ENCODE measurements at places on chromosomes 7 and 10.

GRCh38 chr7:26307791-26308190, 16.1 kb downstream of the SNX10 start:
- no peak for DNase-seq

GRCh38 chr7:26061678-26062603, 90.1 kb upstream of the NFE2L3 start:
- peak; percentile 74 for DNase-seq

GRCh38 chr7:142496545-142496991, 238.7 kb upstream of the PRSS58 start:
- DNase-seq = no peak

DNA sequence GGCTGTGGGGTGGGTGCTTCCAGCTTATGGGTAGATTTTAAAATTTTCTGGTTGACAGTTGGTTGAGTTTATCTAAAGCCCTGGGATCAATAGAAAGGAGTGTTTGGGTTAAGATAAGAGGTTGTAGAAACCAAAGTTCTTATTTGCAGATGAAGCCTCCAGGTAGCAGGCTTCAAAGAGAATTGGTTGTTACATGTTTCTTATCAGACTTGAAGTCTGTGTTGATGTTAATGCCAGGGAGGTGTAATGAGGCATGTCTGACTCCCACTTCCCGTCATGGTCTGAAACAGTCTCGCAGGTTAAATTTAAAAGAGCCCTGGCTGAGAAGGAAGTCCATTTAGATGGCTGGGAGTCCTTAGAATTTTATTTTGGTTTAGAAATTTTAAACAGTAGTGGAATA, 165.2 kb upstream of the TMEM72 start:
- no peak for DNase-seq

- no peak for DNase-seq
These were observed 16.4 kb upstream of the ELAPOR2 start for GRCh38 chr7:87075671-87076404.

DNA sequence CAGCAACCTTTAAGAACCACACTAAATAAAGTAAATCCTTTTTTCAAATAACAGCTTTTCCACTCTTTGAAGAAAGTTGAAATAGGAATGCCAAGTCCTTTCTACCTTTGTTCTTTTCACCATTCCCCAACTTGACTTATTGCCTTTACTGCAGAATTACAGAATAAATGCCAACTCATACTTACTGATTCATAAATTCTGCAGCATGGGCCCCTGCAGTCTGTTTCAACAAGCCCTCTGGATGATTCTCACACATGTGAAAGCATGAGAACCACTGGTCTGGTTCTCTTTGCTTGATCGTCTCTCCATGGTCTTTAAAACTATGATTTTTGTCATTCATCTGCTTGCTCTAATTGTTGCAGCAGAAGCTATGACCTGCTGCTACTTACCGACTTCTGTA, 56.1 kb downstream of the HACD1 start:
- no peak for DNase-seq

DNA sequence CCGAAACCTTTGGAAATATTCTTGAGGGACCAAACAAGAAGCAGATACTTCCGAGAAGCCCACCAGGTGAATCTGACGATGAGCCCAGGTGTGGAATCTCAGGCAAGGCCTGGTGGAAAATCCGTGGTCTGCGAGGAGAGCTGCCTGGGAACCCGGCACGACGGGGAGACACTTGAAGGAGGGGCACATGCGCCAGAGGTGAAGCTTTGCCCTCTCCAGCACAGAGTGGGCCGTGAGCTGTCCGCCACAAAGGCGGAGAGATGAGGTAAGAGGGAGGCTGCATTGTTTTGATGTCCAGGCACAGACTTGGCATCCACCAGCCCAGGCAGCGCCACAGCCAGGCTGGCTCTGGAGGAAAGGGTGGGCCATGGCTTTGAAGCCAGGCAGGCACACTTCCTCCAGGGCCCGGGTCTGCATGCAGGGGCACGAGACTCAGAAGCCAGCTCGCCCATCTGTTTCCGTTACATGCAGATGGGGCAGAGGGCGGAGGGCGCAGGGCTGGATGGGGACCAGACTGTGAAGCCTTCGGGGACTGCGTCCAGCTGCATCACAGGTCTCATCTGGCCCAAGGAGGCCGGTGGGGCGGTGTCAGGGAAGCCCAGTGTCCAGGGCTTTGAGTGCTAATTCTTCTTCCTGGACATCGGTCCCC, 45.4 kb downstream of the CALML3 start:
- no peak for DNase-seq

DNA sequence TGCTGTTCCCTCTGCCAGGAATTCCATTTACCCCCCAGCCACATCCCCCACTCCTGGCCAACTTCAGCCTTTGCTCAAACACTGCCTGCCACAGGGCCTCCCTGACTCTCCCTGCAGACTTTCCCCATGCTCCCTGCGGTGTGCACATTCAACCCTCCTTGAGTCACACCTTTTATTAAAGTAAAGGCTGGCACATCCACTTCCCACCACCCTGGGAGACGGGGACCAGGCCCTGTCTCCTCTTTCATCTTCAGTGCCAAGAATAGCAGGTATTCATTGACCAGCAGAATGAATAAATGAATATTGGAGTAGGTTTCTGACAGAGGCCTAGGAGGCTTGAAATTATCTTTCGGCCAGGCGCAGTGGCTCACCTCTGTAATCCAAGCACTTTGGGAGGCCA, 91.4 kb downstream of the GRK5 start:
- DNase-seq = no peak

GRCh38 chr7:34296663-34297062, 361.4 kb upstream of the NPSR1 start:
- DNase-seq = no peak

GRCh38 chr10:78991187-78991586, 77.6 kb upstream of the ZMIZ1 start:
- no peak for DNase-seq

- no peak for DNase-seq
These were observed 238.1 kb upstream of the CSTF2T start for GRCh38 chr10:51937308-51938140.

GRCh38 chr10:102612964-102613275, 31.4 kb upstream of the TRIM8 start:
- peak; percentile 28 for DNase-seq

DNA sequence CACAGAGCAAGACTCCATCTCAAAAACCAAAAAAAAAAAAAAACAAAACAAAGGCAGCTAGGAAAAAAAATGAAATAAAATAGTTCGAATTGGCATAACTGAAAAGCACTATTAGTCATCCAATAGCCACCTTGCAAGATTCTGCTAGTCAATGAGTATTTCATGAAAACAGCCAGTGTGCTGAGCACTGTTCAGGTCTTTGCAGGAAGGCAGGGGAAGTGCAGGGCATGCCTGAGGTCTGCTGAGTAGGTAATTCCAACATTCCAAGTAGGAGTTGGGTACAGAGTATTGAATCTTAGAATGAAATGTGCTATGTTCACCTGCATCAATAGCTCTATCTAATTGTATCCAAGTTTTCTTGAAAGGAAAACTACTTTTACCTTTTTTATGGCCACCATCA, 22.9 kb downstream of the ABRAXAS2 start:
- no peak for DNase-seq

DNA sequence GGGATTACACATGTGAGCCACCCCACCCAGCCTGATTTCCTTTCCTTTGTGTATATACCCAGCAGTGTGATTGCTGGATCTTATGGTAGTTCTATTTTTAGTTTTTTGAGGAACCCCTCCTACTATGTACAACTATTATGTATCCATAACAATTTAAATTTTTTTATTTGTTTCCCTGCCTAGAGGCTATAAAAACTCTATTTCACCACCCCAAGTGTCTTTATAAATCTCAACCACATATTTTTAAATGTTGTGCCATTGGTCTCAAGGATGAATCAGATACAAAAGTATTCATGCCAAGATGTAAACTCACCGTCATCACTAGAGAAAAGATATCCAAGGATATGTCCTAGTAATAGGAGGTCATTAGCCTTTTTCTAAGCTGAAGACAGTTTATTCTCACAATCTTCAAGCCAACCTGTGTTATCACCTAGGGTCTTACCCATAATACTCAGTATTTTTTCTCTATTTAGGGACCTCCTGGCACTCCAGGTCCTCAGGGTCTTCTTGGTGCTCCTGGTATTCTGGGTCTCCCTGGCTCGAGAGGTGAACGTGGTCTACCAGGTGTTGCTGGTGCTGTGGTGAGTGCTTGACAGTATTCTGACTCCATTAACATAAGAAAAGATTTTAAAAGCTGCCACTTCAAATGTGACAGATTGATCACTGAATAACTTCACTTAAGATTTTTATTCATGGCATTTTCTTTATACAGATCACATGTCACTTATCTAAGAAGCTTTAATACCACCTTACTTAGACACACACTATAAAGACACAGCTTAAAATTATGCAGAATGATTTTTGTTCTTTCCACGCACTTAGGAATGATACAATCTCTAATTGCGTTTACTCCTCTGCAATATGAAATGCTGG, 29.4 kb downstream of the COL1A2 start:
- no peak for DNase-seq

DNA sequence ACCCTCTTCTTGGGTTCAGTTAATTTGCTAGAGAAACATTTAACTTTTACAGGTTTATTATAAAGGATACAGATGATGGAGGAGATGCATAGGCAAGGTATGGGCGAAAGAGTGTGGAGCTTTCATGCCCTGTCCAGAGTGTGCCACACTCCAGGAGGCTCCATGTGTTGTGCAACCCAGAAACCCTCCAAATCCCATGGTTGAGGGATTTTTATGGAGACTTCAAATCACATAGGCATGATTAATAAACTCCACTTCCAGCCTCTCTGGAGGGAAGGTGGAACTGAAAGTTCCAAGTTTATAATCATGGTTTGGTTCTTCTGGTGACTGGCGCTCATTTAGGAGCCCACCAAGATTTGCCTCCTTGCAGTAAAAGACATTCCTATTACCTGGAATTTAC, 159.9 kb downstream of the PHTF2 start:
- DNase-seq = no peak

- DNase-seq = no peak
These were observed 50.0 kb downstream of the RAB11FIP2 start for GRCh38 chr10:117996709-117997108.

- no peak for DNase-seq
These were observed 147.1 kb downstream of the NEURL1 start for GRCh38 chr10:103640436-103641181.

GRCh38 chr10:125112697-125113494, 47.5 kb downstream of the CTBP2 start:
- no peak for DNase-seq

GRCh38 chr10:24701447-24701846, 22.2 kb downstream of the ARHGAP21 start:
- DNase-seq = no peak

DNA sequence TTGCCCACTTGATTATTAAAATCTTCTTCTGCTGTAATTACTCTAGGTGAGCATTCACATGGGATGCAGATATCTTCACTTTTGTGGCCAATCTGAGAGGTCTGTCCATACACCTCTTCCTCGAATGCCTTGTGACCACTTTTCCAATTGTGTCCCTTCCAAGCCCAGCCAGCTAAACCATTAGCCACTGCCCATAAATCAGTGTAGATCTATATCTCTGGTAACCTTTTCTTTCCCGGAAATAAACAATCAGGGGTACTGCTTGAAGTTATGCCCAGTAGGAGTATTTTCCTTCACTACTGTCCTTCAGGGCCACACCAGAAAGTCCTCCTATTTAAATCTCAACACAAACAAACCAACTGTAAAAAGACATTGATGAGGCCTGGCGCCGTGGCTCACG, 104.6 kb upstream of the KCNMA1 start:
- no peak for DNase-seq

DNA sequence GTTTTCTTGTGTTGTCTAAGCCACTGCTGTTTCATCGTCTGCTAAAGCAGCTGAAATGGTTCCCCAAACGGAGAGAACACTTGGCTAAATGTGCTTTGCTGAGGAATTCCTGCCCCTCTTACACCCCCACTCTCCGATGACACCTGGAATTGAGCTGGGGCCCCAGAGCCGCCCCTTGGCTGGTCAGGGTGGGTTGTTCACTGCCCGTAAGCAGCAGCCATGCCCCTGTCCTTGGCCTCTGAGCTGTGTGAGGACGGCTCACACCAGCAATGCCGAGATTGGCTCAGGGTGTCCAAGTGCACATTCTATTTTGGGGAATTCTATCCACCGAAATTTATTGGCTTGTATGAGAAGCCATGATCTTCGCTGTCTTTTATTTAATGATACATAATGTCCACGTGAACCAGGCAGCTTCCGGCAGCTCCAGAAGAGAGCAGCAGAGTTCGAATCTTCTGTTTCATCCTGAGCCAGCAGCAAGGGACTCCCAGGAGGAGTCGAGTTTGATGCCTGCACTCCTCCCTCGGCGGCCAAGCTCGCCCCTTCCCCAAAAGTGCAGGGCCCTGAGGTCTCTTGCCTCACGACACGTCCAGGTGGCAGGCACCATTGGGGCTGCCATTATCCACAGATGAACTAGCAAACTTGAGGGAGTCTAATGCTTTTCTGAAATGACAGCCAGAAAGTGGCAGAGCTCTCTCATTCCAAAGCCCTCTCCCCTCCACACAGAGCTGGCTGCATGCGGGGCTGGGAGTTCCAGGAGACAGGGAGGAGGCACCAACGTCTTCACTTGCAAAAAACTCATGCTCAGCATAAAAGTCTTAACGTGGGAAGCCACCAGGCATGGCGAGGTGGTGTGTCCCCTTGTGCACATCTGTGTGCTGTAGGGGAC, 114.0 kb downstream of the WDR37 start:
- no peak for DNase-seq

GRCh38 chr7:110104243-110104642, 986.7 kb upstream of the LRRN3 start:
- DNase-seq = no peak

GRCh38 chr7:128935342-128935730, 2.4 kb upstream of the IRF5 start:
- DNase-seq = no peak

DNA sequence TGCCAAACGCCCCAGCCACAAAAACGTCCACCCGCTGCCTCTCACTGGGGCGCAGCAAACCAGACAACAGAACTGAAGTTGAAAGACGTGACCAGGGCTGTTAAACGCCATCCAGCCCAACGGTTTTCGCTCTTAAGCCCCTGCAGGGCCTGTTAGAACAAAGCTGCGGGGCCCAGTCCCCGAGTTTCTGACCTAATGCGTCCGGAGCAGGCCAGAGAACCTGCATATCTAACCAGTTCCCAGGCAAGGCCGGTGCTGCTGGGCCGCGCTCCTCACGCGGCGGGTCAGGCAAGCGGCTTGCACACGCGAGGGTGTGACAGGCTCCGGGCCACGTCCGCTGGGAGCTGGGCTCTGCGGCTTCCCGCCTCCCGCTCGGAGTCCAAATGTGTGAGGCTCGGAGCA, 87.0 kb downstream of the PTPRN2 start:
- DNase-seq = no peak

DNA sequence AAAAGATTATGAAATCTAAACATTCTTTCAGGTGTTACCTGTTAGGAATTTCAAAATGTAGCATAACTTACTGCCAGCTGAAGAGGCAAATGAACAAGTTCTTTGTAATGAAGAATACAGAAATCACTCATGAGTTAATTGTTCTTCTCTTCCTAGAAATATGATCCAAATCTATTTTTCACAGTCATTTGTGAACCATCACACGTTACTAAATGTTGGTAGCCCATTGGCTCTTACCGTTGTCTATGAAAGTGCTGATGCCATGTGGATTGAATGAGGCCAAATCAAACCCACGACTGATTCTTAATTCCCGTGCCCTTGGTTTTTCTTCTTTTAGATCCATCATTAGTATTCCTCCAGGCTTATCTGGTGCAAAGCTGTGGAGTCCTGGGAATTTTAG, 15.9 kb upstream of the PON3 start:
- DNase-seq = no peak

Data from stimulated activated CD4-positive, alpha-beta T cell treated with anti-CD3 and anti-CD28 coated beads, Interleukin-12 subunit alpha, Interleukin-12 subunit beta, amount 100 ng/mL, for 24 hours (primary cell).